HFF-Myc (cell line): ENCODE measurements at places on chromosomes 1 and 21.

- no peak for DNase-seq
Observed at GRCh38 chr1:242318140-242318539, 206.4 kb downstream of the PLD5 start.

- no peak for DNase-seq
Observed at GRCh38 chr1:1210726-1211540, 3.0 kb downstream of the TNFRSF4 start.

DNA sequence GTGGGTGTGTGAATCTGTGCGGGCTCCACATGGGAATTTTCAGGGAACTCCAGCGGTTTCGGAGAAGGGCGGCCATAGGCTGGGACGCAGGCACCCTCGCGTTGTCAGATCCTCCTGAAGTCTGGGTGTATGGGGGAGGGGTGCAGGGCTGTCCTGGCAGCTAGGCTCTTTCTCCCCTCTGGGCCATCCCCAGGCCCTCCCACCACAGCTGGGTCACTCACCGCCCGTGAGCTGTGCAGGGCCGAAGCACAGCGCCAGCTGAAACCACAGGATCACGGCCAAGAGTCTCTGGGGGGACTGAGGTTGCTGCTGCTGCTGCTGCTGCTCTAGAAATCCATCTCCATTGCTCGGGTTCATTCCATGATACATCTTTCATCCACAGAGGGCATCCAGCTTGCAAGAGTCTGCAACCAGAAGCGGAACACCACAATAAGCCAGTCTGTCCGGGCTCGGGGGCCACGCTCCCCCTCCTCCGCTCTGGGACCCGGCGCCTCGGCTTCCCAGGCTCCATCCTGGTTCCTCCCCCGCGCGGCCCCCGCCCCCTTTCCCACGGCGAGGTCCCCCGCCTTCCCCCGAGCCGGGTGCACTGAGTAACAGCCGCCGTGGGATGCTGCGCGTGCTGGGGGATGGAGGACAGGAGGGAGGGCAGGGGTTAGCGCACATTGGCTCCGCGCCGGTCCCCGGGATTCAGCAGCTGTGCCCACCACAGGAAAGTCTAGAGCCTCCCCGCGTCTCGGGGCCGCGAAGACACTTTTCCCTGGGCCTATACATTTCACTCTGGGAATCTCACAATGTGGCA, 720 bp downstream of the SUSD4 start:
- DNase-seq, result no peak

DNA sequence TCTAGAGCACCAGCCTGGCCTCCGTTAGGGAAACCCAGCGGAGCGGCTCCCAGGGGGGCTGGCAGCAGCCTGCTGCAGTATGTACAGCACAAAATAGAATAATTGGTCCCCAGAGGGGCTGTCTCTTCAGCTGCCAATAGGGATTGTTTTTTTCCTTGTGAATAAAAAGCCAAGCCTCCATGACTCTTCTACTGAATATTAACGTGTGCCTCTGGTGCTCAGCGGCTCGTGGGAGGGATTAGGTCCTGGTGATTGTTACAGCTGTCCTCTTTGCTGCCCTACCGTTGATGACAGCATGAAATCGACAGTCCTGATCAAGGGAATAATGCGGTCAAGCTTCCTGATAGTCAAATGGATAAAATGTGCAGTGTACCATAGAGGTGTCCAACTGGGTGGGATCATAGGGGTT, 190.7 kb upstream of the RUNX1 start:
- DNase-seq, result no peak

- DNase-seq, result peak; percentile 56
Observed at GRCh38 chr1:66464802-66465201, 69.2 kb upstream of the SGIP1 start.
